Kasumi-1 (cell line): ENCODE measurements at places on chromosomes 2 and 18.
A peak's percentile ranks its signal among the peaks of the same experiment; 100 is the strongest.

- no peak for DNase-seq
These were observed 57.7 kb downstream of the ASAP2 start for GRCh38 chr2:9264301-9264700.

- no peak for DNase-seq
These were observed 24.2 kb downstream of the PSMD14 start for GRCh38 chr2:161332371-161332967.

- DNase-seq = no peak
These were observed 94.4 kb upstream of the SATB2 start for GRCh38 chr2:199552141-199552540.

- DNase-seq = no peak
These were observed 6.8 kb upstream of the CRYBA2 start for GRCh38 chr2:218999881-219000568.

GRCh38 chr2:222242532-222242931, 56.3 kb downstream of the PAX3 start:
- no peak for DNase-seq

DNA sequence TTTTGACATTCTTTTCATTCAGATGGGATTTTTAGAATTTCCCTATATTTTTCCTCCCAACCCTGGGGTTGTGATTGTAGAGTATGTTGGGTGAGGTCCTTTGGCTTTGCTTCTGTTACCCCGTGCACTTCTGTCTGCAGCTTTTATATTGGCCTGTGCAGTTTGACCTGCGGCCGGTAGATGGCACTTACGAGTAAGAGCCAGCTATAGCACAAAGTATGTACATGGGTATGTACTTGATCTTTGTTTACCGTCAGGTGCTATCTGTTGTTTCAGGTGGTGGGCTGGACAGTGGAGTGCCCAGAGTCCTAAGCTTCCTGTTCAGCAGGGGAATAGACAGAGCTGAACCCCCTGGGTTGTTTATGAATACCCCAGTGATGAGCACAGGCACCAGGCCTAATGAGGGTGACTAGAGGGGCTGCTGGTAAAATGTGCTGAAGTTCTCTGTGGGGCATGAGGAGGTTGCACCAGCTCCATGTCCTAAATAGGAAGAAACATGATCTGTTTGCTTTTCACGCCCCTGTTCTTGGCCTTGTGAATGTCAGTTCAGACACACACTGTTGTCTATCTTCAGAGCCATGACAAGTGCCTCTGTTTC, 58.9 kb upstream of the THUMPD2 start:
- no peak for DNase-seq

GRCh38 chr2:43676322-43677050, at the start of gene C1GALT1C1L:
Gene C1GALT1C1L, minus strand, starts transcription at chr2:43676429. Its CDS starts 107 bp downstream, at chr2:43676322.
- no peak for DNase-seq

GRCh38 chr2:102291319-102292075, 19.9 kb upstream of the IL1RL1 start:
- peak; percentile 88 for DNase-seq

DNA sequence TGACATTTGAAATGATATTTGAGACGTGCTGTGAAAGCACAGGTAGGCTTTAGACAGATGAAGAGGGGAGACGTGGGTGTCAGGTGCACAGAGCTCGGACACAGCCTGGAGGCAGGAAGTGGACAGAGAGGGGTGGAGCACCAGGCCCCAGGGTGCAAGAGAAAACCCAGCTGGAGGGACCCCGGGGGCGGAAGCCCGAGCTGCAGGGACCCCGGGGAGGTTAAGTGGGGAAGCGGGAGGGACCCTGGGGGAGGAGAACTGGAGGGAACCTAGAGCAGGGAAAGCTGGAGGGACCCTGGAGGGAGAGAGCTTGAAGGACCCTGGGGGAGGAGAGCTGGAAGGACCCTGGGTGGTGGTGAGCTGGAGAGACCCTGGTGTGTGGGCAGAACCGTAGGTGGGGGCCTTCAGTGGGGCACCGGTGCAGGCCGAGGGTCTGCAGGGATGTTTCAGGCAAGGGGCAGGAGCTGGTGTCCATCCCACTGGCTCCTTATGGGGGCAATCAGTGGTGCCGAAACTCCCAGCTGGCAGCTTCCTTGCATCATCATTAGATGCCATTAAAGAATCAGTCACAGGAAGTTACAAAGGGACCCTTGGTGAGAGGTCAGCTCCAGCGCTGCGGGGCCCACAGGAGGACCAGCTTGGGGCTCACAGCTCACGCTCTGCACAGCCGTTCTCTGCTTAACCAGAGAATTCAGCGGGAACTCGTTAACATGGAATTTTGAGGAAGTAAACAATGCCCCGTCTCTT, 246.6 kb downstream of the EIPR1 start:
- no peak for DNase-seq

- no peak for DNase-seq
These were observed 70.3 kb downstream of the TMEM237 start for GRCh38 chr2:201572846-201573508.

- DNase-seq = no peak
These were observed 268.8 kb downstream of the IKZF2 start for GRCh38 chr2:212882626-212883025.

GRCh38 chr2:158805936-158806335, 10.8 kb downstream of the DAPL1 start:
- DNase-seq = no peak

DNA sequence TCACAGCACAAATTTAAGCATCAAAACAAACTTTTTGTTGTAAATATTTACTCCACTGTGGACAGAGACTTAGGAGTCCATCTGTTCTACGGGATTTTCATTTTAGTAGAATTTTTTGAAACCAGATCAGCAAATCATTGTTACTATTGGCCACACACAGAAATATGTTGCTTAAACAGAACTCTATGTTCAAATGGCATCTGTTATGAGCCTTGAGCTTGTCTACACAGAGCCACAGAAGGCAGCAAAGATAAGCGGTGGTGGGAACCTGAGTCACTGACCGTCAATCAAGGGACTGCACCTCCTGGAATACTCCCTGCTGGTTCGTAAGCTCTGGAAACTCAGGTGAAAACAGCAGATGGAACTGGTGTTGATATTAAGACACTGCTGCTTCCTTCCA, 156.8 kb downstream of the TMEM200C start:
- no peak for DNase-seq

DNA sequence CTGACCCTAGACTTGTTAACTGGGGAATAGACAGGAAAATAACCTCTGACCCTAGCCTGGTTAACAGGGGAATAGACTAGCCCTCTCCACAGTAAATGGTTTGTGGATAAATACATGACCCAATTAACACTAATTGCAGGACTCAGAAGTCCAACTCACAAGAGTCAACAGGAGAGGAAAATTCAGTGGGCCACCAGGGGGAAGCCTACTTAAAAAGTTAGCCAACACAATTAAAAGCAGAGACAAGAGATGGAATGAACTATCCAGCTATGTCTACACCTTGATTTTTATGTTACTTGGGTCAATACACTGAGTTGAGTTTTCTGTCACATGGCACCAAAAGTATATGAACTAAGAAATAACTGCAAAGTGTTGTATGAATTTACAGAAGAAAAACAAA, 158.8 kb upstream of the SLC39A10 start:
- peak; percentile 77 for DNase-seq

DNA sequence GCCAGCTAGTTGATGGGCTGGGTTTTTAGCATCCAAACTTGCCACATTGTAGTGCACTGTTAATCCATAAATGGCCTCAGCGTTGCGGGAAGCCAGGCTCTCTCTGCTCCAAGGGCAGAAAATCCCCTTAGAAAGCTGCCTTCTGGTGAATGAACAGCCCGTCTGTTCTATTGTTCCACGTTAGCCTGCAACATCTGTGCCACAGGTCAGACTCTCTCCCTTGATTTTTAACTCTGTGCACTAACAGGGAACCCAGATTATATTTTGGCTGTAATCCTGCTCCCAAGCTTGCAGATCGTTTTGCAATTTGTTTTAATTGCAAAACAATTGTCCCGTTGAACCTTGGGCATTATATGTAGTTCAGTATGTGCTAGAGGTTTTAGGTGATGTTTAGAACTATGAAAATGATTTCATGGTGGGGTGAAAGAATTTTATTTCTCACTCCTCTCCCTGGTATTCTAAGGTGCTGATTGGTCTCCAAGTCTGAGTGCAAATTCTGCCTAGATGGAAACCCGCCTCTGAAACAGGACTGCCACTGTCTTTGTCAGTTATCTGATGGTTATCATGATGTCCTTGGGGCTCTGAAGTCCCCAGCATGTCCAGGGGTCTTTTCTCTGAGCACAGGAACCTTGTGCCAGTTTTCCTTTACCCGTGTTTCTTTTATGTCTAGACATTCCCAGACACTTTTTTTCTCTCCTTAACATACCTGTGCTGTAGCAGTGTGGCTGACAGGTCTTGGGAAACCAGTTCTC, 106.6 kb downstream of the MAP4K4 start:
- DNase-seq = no peak

GRCh38 chr18:28095041-28095440, 81.9 kb downstream of the CDH2 start:
- no peak for DNase-seq

- DNase-seq = no peak
These were observed 77.2 kb downstream of the LIPG start for GRCh38 chr18:49638891-49639557.

DNA sequence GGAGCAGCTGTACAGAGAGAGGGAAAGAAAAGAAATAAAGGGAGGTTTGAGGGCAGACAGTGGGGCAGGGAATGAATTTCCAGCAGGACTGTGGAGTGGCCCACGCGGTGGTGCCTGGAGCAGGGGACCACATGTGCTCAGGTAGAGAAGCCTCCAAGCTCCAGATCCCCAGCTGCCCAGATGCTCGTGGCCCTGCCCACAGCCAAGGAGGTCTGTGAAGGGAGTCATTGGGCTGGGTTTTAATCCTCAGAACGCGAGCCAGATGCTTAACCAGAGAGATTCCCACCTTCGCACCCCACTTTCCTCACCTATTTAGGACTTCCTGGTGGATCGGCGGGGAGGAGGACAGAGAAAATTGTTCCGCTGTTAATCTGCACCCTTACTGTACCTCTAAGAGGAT, 369.4 kb downstream of the PARD3B start:
- DNase-seq = no peak

DNA sequence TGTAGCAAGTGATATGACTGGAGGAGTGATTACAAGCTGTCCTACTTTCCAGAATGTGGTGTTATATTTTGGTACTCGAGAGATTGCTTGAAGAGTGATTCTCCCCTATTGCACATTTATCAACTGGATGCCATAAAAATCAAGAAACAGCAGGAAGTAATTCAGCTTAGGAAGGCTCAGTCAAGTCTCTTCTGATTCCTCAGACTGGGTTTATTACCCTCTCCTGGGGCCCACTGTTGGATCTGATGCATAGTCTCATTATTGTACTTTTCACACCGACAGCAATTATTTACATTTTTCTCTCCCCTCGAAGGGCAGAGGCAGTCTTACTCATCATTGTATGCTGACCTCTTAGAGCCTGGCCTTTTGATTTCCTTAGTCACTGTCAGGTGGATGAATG, 9.3 kb downstream of the NOSTRIN start:
- DNase-seq = no peak

GRCh38 chr18:37409878-37410277, 155.7 kb downstream of the CELF4 start:
- no peak for DNase-seq

- DNase-seq = peak; percentile 15
These were observed 8.9 kb downstream of the TNS1 start for GRCh38 chr2:217993817-217994463.

- no peak for DNase-seq
These were observed 147.0 kb upstream of the ALPP start for GRCh38 chr2:232231554-232231953.

- DNase-seq = no peak
These were observed 37.1 kb upstream of the LINC00305 start for GRCh38 chr18:64185987-64186386.

DNA sequence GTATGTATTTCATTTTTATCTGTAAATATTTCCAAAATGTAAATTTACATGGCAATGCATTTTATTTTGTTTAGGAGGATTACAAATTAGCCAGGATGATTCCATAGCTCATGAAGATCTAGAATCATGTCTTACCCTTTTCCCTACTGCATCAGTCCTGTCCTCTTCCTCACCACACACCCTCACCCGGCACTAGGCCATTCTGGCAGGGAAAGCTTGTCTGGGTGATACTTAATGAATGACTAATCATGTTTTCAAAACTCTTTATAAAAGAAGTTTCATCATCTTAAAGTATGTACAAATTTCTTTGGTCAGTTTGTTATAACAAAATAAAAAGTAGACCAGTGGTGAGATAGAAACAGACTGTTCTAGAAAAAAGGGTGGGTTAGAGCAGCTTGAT, 283.3 kb upstream of the VWC2L start:
- DNase-seq = no peak

GRCh38 chr2:173456960-173457359, 102.3 kb downstream of the CDCA7 start:
- no peak for DNase-seq

GRCh38 chr2:151021747-151022452, 239.8 kb downstream of the RBM43 start:
- DNase-seq = no peak

DNA sequence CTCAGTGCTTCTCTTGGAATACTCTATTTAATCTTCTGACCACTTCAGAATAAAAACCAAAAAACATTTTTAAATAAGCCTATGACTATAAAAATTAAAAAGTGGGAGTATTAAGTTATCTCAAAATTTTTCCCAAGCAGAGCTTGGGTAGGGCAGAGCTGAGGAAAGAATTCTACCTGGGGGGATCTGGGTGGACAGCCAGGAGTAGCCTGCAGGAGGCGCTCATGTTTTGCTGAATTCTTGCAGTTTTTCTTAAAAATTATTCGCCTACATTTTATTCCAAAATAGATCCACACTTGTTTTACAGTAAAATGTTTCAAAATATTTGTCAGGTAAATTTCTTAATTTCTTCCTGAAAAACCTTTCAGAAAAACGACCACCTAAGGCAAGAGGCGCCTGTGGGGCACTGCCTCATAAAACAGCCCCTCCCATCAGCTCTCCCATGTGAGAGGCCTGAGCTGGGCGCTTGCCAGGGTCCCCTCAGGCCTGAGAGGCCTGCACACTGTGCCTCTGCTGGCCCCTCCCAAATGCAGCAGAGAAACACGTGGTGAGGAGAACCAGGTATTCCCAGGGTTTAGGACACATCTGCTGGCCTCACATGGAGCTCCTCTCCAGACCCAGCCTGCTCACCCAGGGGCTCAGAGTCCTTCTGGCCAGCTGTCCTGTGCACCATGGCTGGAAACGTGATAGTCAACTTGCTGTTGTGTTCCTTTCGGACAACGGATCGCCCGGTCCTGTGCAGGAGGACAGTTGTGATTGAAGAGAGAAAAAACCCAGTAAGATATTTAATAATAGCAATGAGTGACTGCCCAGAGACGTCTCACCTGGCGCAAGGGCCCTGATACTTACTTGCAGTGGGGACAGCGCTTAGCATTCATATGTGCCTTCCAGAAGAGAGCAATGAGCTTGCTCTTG, 17.5 kb downstream of the POLR1A start:
- no peak for DNase-seq

DNA sequence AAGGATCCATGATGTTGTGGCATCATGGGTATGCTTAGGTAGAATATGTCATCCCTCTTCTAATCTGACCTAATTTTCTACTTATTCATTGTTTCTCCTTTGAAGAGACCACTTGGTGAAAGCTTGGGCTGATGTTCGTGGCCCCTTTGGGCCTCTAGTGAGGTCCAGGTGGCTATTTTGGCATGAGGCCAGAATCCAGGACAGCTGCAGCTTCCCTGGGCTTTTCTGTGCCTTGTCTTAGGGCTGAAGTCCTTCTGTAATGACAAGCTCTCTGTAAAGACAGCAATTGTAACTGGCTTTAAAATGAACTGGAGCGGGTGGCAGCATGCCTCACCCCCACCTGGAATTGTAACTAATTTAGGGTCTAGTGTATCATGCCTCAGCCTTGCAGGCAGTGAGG, 15.6 kb upstream of the MC2R start:
- DNase-seq = no peak

- DNase-seq = no peak
These were observed 111.8 kb upstream of the SLC35G4 start for GRCh38 chr18:11497585-11497984.

- DNase-seq = no peak
These were observed 187.4 kb upstream of the NCKAP5 start for GRCh38 chr2:133755480-133756300.
